Cardiac fibroblast (primary cell): ENCODE measurements at places on chromosomes 11 and 22.

DNA sequence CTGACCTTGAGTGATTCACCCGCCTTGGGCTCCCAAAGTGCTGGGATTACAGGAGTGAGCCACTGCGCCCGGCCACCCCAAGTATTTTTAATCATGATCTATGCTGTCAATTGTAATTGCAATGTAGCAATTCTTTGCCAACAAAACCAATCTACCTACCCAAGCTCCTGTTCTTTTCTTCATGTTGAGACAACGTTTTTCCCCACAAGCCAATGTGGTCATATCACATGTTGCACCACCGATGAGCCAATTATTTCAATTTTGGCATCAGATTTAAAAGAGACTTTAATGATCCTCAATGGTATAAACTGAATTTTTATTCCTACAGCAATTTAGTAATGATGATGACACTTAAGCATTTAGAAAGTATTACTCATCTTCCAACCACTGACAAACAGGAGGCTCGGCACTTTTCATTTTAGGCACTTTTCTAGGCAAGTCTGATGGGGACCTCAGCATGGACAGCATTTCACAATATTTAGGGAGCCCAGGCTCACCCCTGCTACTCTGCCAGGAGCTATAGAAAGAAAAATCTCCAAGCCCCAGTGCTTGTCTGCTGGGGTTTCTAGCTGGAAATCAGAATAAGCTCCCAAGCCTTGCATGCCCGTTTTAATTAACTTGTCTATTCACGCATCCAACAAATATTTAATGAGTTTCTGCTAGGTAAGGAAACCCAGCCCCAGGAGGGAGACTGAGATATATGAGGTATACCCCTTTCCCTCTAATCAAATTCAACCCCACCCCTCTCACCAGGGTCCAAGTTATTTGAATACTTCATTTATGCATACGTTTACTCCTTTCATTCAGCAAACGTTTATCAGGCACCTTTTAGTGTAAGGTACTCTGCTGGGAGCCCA lies 291.4 kb downstream of the ST3GAL4 start:
- peak; percentile 6 for DNase-seq

DNA sequence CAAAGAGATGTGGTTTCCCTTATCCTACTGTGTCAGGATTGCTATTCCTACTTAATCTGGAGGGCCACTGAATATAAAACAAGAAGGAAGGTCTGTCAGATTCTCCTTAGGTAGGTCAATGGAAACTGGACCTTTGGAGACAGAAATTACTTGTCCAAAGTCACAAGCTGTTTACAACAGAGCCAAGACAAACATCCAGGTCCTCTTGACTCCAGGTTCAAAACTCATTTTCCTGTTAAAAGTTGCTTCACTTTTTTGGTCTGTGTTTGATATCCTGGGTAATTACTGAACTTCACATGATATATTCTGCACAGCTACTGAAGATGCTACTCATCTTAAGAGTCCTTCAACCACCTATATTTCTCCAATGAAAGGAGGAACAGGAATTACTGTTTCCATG lies 81.2 kb upstream of the ARHGAP32 start:
- no peak for DNase-seq

DNA sequence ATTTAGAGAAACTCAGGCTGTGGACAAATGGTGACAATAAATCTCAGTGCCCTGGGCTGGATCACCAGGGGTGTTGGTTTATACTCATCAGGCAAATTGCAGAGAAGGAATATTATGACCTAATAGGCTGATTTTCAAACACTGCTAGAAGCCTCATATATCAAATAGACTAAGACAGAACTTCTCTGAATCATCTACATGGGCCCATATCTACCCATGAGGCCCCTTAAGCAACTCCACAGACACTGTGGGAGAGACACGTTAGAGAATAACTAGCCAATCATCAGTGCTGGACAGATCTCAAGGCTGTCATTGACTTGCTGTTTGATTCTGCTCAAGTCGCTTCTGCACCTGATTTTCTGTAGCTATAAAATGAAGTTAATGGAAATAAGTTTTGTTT lies 545.8 kb downstream of the SOX6 start:
- no peak for DNase-seq

DNA sequence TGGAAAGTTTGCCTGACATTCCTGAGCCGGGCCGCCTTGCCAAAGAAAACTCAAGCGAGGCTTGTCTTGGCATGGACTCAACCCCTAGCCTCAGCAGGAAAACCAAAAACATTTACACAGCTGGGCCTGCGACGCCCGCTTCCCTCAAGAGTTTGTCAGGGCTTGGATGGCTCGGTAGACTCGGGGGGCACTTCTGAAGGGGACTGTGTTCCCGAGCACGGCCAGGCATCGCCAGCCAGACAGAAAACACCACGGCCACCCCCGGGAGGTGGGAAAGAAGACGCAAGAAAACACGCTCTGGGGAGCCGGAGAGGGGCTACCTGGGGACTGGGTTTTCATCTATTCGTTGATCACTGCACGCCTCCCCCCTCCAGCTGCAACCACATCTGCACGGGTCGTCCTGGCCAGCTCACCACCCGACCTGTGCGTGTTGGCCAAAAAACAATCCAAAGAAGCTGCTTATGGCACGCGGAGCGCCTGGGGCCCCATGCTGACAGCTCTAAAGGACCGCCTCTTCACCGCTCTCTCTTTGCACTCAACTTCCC lies 380.7 kb downstream of the MN1 start:
- DNase-seq: peak; percentile 98

- peak; percentile 82 for DNase-seq
Measured at GRCh38 chr11:46537537-46538295, 56.1 kb downstream of the AMBRA1 start.

GRCh38 chr11:3861683-3862082 lies 6.2 kb downstream of the STIM1 start:
- peak; percentile 65 for DNase-seq

- no peak for DNase-seq
Measured at GRCh38 chr11:1125803-1126202, 31.9 kb upstream of the MUC5AC start.

DNA sequence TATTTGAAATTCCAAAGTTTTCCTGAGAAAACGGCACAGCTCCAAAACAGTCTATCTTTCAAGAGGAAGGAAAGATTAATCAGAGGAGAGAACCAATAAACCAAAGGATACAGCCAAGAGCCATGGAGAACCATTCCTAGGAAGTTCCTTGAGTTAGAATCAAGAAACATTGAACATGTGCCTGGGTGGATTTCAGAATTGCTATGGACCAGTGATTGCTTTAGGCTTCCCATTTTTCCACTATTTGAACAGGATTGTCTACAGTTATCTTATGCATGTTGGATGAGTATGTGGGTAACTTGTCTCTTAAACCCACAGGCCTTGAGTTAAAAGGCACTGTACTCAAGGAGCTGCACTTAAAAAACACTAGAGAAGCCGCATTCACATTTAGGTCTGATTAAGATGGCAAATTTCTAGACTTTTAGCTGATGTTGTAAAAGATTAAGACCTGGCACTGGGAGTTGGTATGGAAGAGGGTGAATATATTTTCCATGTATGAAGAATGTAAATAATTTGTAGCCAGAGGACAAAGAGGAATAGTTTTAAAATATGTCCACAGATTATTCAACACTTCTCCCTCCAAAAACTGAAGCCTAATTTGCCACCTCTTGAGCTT lies 11.2 kb upstream of the DEUP1 start:
- no peak for DNase-seq

- DNase-seq: peak; percentile 40
Measured at GRCh38 chr22:35349704-35350538, 31.0 kb upstream of the HMOX1 start.

DNA sequence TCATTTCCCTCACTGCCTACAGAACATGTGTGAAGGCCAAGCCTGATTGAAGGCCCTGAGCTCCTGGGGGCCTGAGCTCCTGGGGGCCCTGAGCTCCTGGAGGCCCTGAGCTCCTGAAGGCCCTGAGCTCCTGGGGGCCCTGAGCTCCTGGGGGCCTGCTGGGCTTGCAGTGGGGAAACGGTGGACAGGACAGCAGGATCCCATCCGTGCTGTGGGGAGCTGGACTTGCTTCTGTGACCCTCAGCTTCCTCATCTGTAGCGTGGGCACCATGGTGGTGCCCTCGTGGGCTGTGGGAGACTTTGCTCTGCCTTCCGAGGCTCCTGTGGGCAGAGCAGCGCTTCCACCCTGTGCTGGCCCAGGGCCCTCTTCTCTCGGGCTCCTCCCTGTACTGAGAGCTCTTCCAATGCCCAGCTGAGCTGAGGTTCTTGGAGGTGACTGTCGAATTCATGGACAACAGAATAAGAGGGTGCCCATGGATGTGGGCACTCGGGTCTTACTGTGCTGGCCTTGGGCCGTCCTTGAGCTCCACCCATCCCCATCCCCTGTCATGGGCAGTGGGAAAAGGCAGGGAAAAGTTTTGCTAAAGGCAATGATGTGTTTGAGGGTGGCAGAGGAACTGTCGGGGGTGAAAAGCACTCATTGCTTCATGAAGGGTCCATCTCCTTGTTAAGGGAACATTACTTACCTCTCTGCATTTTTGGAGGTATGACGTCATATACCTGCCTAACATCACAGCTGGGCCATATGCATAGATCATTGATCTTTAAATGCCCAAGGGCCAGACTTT lies 786.7 kb downstream of the TBC1D22A start:
- no peak for DNase-seq

- peak; percentile 74 for DNase-seq
Measured at GRCh38 chr11:34926101-34926830, 9.8 kb downstream of the PDHX start.

DNA sequence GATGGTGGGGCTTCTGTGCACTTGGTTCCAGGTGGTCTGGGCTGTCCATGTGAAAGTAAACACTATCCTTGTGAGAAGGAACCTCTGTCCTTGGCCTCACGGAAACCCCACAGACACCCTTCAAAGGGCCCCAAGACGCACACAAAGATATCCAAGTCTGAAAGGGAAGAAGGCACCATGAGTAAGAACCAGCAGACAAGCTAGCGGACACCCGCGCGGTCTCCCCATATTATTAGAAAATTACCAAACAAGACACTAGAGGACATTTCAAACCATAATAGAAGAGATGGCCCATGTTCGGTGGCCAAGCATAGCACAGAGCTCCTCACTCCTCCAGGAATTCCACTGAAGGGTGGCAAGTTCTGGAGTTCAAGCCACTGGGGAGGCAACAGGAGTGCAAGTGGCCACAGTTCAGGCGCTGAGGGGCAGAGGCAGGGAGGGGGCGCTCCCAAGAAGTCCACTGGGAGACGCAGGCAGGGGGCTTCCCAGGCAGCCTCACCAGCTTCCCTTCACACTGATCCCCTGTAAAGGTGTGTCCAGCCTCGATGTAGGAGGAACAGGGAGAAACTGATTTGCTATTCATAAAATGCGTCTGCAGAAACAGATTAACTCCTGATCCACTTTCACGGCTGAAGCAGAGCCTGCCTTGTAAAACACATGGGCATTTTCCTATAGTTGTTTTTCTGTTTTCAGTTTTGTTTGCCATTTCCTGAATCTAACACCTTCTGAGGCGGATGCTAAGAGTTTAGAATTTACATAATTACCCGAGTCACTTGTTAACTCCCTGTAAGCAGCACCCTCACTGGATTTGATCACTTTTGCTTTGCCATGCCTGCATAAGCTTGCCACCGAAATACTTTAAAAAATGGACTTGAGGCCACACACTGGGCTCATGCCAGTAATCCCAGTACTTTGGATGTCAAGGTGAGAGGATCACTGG lies 9.1 kb upstream of the PPARA start:
- DNase-seq: no peak

DNA sequence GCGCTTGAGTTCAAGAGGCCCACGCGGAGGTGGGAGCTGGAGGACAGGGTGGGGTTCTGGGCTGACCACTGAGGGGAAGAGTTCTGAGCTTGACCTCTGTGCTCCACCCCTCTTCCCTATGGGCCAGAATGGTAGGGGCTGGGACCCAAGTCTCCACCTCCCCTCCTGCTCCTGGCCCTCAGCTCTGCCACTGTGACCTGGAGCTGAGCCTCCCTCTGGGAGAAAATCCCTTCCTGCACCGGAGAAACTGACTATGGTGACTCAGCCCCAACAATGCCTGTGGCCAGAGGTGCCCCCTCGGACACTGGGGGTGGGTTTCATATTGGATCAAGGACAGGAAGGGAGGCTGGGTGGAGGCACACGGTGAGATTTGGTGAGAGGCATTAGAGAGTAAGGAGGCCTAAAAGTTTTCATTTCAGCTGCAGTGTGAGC lies 23.0 kb downstream of the RELT start:
- DNase-seq: peak; percentile 39

GRCh38 chr11:29208117-29208516 lies 808.7 kb downstream of the KCNA4 start:
- no peak for DNase-seq

- no peak for DNase-seq
Measured at GRCh38 chr11:128324531-128325141, 262.7 kb downstream of the ETS1 start.

DNA sequence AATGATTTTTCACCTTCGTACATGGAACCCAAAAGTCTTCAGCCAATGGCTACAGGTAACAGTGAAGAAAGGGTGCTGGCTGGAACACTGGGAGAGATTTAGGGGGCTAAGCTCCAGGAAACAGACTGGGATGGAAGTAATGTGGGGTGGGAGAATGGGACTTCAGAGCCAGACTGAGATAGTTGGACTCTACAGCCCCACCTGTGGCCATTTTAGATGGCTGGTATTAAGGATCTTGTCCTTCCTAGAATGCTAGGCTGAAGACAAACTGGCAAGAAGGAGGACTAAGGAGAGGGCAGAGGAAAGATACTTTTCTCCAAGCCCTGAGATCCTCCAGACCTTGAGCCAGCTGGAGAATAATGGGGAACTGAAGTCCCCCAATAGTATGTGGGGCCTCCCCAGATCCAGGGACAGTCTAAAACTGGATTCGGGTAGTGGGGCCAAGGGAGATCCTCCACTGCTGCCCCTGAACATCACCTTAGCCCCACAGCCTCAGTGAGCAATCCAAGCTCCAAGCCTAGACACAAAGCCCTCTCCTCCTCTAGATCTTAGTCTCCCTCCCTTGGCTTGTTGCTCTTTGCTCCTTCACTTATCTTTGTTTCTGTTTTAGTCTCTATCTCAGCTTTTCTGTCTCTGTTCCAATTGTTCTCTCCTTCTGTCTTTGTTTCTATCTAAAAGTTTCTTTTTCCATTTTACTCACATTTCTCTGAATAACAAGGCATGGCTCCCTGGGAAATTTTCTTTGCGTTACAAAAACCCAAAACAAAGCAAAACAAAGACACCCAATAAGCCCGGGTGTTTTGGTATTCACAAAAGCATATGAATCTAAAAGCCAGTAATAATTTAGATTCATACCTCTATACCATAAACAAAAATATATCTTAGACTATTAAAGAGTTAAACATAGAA lies 16.2 kb upstream of the RRAS2 start:
- DNase-seq: no peak

- DNase-seq: no peak
Measured at GRCh38 chr11:75784506-75784905, 15.9 kb downstream of the DGAT2 start.

- no peak for DNase-seq
Measured at GRCh38 chr11:119188887-119189286, 3.6 kb downstream of the NHERF4 start.

DNA sequence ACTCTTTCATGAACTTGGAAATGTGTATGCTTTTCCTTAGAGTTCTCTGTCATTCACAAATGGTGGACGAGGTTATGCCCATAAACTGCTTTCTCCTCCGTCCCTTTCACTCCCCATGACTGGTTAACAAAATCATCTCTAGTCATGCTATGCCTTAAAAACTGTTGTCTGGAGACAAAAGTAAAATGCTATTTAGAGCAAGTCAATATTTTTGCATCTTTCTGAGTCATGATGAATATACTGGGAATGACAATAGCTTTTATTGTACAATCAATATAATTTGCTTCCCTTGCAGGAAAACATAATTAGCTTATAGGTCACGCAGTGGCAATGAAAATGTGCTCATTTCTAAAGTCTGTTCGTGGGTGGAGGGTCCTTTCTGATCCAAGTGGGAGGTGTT lies 216.7 kb upstream of the SORL1-AS1 start:
- no peak for DNase-seq
